ENCODE measurements at places on chromosomes 7 and 10. TPM values are rescaled to one million over a fixed set of nuclear protein-coding genes. Genes with fewer than 3 reads are reported as not detected.

- peaks cover 69% of the 10 kb centered on the region for H3K27me3 ChIP-seq
- no peaks in the 10 kb centered on the region for H3K36me3 ChIP-seq
- H3K27ac ChIP-seq: no peak overlapping the region
- H3K4me1 ChIP-seq: no peaks in the 10 kb centered on the region
- DNase-seq: no peak
These were observed 51.2 kb downstream of the HIF1AN start for GRCh38 chr10:100586959-100587358.

GRCh38 chr7:157587805-157588560 is 251.2 kb downstream of the DNAJB6 start:
- H3K27ac ChIP-seq: no peak overlapping the region
- no peak overlapping the region for H3K4me3 ChIP-seq
- DNase-seq: no peak
- peaks cover 16% of the 10 kb centered on the region for H3K27me3 ChIP-seq

DNA sequence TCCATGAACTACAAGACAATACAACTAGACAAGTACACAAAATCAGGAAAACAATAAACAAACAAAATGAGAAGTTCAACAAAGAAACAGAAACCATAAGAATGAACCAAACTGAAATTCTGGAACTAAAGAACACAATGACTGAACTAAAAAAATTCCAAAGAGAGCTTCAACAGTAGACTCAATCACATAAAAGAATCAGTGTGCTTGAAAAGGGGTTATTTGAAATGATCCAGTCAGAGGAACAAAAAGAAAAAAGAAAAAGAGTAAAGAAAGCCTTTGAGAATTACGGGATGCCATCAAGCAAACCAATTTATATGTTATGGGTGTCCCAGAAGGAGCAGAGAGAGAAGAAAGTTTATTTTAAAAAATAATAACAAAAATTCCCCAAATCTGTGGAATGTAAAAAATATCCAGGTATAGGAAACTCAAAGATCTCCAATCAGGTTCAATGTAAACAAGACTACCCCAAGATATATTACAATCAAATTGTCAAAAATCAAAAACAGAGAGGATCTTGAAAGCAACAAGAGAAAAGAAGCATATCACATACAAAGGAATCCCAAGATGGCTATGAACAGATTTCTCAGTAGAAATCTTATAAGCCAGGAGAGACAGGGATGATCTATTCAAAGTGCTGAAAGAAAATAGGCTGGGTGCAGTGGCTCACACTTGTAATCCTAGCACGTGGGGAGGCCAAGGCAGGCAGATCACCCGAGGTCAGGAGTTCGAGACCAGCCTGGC is 18.7 kb downstream of the COG5 start:
- H3K36me3 ChIP-seq: peaks cover 49% of the 10 kb centered on the region
- H3K4me3 ChIP-seq: no peak overlapping the region
- no peaks in the 10 kb centered on the region for H3K4me1 ChIP-seq
- no peaks in the 10 kb centered on the region for H3K27me3 ChIP-seq

GRCh38 chr7:19215412-19215811 is 70.2 kb upstream of the FERD3L start:
- H3K4me3 ChIP-seq: no peak overlapping the region
- H3K27me3 ChIP-seq: no peaks in the 10 kb centered on the region
- H3K4me1 ChIP-seq: peaks cover 5% of the 10 kb centered on the region
- no peak for DNase-seq
- no peaks in the 10 kb centered on the region for H3K36me3 ChIP-seq

DNA sequence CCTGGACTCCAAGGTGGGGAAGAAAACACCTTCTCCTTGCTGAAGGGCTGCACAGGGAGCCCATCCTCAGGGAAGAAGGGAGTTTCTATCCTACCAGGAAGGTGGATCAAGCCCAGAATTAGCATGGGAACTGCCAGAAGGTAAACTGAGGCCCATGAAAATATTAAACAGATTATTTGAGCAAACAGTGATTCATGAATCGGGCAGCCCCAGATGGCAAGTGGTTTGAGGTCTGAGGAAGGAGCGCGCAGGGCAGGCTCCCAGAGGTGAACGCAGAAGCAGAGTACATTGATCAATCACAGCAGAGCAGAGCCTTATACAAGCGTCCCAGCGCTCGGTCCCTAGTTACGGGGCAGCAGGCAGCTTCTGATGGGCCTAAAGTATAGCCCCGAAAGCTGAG is 35.8 kb upstream of the PROSER2 start:
- H3K27me3 ChIP-seq: peaks cover 3% of the 10 kb centered on the region
- peaks cover 6% of the 10 kb centered on the region for H3K4me1 ChIP-seq
- H3K27ac ChIP-seq: no peak overlapping the region
- no peak overlapping the region for H3K4me3 ChIP-seq
- H3K36me3 ChIP-seq: no peaks in the 10 kb centered on the region

GRCh38 chr7:135684136-135684535 is 21.8 kb downstream of the STMP1 start:
- H3K4me1 ChIP-seq: peaks cover 24% of the 10 kb centered on the region
- no peak for DNase-seq
- H3K27me3 ChIP-seq: no peaks in the 10 kb centered on the region
- no peak overlapping the region for H3K4me3 ChIP-seq
- H3K27ac ChIP-seq: peak overlapping the region; percentile 34

The CABCOCO1 gene
- not detected for total RNA-seq

The OR2A42 gene
- total RNA-seq: not detected

The SPAM1 gene
- not detected for total RNA-seq

The CFTR gene
- 11.0 TPM for total RNA-seq
